ENCODE measurements at places on chromosomes 2 and 18.

GRCh38 chr2:232998666-232998985 is 14.4 kb downstream of the NGEF start:
- DNase-seq = no peak

DNA sequence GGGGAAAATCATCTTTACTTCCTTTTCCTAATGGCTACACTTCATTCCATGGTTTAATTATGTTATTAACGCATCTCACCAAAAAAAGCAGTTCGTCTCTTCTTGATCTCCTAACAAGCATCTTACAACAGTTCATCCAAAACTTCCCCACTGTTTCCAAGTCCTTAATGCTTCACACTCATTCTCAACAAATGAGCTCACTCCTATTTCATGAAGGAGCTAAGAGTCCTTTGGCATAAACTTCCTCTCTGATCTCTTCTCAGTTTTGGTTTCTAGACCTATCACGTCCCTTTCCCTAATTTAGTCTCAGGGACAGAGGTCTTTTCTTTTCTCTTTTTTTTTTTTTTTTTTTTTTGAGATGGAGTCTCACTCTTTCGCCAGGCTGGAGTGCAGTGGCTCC is 205.9 kb upstream of the SLC39A10 start:
- no peak for DNase-seq

DNA sequence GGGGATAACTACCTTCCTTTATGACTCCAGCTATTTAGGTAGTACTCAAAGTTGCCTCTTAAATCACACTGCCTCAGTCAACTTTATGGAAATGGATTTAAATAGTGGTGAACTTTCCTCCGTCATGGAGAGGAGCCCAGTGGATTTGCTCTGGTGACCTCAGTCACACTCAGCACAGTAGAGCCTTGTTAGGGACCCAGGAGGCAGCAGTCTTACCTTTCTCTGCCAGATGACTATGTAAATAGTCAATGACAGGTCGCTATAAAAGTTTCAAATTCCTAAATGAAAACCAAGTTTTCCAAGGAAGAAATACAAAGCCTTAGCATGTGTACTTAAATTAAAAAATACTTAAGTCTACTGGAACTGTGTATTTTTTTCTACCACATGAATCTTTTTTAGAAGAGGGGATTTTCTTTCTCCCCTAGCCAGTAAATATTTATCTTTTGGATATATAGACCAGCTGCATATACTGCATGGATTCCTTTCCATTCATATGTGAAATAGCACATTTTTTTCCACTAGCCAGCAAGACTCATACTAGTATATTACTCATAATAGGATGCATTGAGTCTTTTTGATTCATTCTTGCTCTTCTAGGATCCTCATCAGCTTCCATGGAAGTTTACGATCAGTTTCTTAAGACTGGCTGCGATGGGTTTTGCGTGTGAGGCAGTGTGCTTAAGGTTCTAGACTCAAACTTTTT is 147.1 kb downstream of the FMNL2 start:
- DNase-seq = no peak

DNA sequence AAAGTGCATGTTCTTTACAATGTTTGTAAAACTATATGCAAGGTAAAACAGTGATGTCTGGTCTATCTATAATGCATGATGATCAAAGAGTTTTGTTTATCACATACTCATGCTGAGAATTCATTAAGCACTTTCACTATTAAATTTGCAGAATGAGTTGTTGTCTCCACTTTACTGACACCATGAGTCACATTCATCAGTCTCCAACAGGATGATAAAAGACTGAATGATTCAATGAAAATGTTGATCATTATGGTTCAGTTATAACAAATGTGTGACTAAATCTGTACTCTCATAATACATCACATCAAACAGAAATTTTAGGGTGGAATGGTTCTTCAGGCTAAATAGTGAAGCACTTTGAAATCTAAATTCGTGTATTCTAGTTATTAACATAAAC is 129.0 kb downstream of the ERBB4 start:
- no peak for DNase-seq

GRCh38 chr18:55310044-55310676 is 277.8 kb downstream of the TCF4 start:
- no peak for DNase-seq

GRCh38 chr2:217631115-217631514 is 371.7 kb downstream of the TNS1 start:
- no peak for DNase-seq

DNA sequence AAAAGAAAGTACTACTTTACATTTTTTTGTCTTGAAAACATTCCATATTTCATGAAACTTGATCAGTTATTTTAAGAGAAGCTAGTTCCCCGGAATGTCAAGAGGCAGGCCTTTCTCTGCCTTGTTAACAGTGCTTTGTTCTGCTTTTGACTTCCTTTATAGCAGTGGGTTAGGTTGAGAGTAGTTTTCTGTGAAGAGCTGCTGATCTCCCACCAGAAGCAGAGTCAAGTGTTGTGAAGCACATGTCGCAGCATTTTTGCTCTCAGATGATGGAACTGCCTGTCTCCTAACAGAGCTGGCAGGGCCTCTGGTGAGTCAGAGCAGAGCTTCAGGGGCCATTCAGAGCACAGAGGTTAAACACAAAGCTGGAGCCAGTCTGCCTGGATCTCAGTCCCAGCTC is 871.8 kb downstream of the SLC4A3 start:
- no peak for DNase-seq

- DNase-seq = no peak
These were observed 334.3 kb downstream of the CLIP4 start for GRCh38 chr2:29449499-29449898.

DNA sequence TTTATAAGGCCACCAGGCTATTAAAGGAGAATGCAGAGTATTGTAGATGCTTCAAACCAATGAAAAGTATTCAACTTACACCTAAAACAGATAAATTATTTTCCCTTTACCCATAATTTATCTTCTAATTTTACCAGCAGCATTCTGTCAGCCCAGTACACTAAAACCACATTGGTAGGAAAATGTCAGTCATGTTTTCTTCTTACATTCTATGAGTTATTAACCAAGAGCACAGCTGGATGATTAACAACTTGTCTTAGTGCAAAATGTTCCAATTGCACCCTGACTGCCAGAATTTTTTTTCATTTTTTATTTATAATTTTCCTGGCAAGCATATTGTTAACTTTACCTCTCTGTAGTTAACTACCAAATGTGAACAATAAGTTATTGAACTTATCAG is 79.0 kb upstream of the WDR75 start:
- DNase-seq = no peak

DNA sequence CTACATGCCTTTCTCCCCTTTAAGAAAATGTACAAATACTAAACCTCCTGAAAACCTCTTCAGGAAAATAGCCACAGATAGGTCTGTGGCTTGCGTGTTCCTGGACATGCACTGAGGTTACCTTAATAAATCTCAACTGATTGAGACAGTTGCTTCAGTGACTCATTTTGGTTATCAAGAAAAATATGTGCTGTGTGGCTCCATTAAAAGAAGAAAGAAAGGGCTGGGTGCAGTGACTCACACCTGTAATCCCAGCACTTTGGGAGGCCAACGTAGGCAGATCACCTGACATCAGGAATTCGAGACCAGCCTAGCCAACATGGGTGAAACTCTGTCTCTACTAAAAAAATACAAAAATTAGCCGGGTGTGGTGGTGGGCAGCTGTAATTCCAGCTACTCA is 27.1 kb downstream of the CREG2 start:
- no peak for DNase-seq

GRCh38 chr2:30363406-30363805 is 83.6 kb upstream of the LCLAT1 start:
- DNase-seq = no peak

DNA sequence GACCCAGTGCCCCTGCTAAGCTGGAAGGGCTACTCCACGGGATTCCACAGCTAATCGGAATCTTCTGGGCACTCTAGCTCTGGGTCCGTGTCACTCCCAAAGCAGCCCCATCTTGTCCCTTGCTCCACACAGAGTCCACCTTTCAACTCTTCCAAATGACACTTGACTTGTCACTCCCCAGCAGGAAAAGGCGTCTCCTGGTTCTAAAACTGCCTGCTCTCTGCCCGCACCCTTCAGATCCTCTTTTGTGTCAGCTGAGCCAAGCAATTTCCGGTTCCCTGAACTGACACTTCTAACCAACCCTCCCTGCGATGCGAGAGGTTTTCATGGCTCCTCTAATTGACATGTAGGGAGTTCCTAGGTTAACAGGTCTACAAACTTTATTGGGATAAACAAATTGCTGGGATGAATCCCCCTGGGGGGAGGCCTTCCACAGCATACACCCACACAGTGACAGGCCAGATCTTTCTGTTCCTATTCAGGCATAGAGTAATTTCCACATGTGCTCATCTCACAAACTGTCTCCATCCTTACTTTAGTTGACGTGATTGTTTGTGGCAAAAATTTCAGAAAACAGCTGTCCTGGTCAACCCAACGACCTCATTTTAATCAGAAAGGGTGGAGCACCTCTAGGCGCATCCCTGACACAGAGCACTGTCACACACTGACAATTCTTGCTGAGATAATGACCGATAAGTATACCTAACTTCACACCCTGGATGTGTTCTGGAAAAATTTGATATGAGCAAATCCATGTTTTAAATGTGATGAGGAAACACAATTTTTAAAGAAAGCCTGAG is 104.9 kb downstream of the RBMS1 start:
- no peak for DNase-seq

GRCh38 chr2:96098900-96099590 is 17.3 kb downstream of the ADRA2B start:
- DNase-seq = no peak

DNA sequence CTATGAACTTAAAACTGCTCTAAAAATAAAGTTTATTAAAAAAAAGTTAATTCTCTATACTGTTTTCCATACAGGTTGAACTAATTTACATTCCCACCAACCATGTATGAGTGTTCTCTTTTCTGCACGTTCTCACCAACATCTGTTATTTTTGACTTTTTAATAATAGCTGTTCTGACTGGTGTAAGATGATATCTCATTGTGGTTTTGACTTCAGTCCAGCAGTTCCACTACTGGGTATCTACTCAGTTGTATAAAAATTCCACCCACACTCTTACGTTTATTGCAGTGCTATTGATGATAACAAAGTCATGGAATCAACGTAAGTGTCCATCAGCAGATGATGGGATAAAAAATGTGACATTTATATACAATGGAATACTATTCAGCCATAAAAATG is 33.7 kb downstream of the SPAG16 start:
- no peak for DNase-seq

- DNase-seq = no peak
These were observed 96.6 kb downstream of the TXNL1 start for GRCh38 chr18:56541793-56542192.

- DNase-seq = no peak
These were observed 27.4 kb upstream of the MRO start for GRCh38 chr18:50847192-50847591.

GRCh38 chr18:74294526-74294925 is 2.8 kb upstream of the CYB5A start:
- no peak for DNase-seq

GRCh38 chr18:14117606-14118005 is 14.6 kb downstream of the ZNF519 start:
- DNase-seq = no peak

GRCh38 chr2:23065936-23066335 is 319.0 kb upstream of the KLHL29 start:
- no peak for DNase-seq

- DNase-seq = no peak
These were observed 172.1 kb downstream of the TMX3 start for GRCh38 chr18:68542846-68543245.

Data from stimulated activated CD8-positive, alpha-beta memory T cell treated with anti-CD3 and anti-CD28 coated beads, Interleukin-15, amount 100 ng/mL, for 1 hour (primary cell).